Stimulated activated naive CD8-positive, alpha-beta T cell treated with anti-CD3 and anti-CD28 coated beads, Interleukin-15, Interleukin-2, amounts not matched to agents 100 U/mL and 50 U/mL, for 24 hours (primary cell): ENCODE measurements at places on chromosomes 3 and 15.
A peak's percentile ranks its signal among the peaks of the same experiment; 100 is the strongest.

DNA sequence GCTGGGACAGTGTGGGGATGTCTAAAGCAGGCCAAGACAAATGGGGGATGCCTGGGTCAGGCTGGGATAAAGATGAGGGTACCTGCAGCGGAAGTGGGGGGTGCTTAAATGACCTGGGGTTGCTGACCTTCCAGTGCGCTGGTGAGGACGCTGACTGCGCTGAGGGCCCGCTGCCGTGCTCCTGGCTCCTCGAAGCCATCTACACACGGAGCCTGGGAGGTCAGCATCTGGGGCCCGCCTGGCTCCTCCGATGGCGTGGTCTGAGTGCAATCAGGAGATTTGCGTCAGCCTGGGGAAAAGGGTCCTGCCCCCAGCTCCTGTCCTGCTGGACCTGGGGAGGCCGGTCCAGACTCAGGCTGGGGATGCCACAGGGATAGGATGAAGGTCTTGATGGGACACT lies 50.7 kb downstream of the SCN5A start:
- DNase-seq: no peak

- DNase-seq: no peak
Measured at GRCh38 chr3:54304877-54305276, 182.5 kb downstream of the CACNA2D3 start.

- no peak for DNase-seq
Measured at GRCh38 chr3:191641789-191642188, 180.8 kb downstream of the PYDC2 start.

- DNase-seq: peak; percentile 47
Measured at GRCh38 chr15:79007066-79007465, 62.2 kb upstream of the CTSH start.

DNA sequence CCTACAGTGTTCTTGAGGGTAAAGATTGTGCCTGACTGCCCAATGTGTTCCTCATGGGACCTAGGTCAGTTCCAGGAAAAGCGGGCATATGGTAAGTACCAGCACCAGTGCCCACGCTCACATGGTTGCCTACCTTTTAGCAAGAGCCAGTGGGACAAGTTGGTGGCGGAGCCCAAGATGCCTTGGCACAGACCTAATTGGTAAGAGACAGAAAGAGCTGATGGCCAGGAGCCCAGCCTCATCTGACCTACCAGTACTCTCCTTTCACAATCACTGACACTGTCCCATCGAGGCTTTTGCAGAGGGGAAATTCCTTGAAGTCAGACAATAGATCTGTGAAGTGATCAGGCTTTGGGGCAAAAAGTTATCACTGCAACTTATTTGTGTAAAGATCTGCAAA lies 98.4 kb upstream of the BCL6 start:
- no peak for DNase-seq

- DNase-seq: peak; percentile 58
Measured at GRCh38 chr3:52055537-52056351, 627 bp downstream of the DUSP7 start.

- peak; percentile 38 for DNase-seq
Measured at GRCh38 chr3:48561045-48561736, 2.4 kb downstream of the UCN2 start.

GRCh38 chr3:186719945-186720739 lies 3.0 kb downstream of the KNG1 start:
- DNase-seq: no peak

DNA sequence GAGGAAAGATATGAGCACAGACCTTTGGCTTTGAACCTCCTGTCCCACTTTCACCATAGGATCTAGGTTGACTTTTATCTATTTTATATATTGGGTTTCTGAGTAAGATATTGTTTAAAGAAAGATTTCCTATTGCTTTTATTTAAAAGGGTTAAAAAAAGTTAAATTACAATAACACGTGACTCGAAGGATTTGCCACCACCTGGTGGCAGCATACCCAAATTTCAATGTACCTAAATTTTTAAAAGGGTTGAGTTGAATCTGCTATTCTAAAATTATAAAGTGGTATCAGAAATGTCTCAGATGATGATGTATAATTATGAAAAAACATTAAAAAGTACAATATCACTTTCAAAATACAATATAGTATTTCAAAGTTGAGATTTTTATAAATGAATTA lies 368.4 kb downstream of the MECOM start:
- DNase-seq: no peak

GRCh38 chr3:62722344-62722743 lies 152.9 kb downstream of the CADPS start:
- no peak for DNase-seq

DNA sequence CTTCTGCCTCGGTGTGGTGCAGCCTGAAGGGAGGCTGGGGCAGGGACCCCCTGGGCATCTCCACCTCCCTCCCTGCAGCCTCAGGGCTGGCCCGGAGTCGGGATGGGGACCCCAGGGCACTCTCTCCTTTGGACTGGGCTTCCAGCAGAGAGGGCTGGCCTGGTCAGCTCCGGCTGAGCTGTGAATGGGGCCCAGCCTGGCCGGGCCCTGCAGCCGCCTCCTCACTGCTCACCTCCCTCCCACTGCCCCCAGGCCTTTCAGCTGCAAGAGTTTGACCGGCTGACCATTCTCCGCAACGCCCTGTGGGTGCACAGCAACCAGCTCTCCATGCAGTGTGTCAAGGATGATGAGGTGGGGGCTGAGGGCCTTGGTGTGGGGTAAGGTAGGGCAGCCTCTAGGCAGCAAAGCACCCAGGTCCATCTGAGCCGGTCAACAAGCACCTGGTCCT lies 36.0 kb downstream of the PSTPIP1 start:
- DNase-seq: peak; percentile 1

GRCh38 chr3:59425371-59425770 lies 375.5 kb upstream of the CFAP20DC start:
- DNase-seq: no peak

DNA sequence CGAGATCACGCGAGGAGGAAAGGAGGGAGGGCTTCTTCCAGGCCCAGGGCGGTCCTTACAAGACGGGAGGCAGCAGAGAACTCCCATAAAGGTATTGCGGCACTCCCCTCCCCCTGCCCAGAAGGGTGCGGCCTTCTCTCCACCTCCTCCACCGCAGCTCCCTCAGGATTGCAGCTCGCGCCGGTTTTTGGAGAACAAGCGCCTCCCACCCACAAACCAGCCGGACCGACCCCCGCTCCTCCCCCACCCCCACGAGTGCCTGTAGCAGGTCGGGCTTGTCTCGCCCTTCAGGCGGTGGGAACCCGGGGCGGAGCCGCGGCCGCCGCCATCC lies 1.1 kb upstream of the SETD5 start:
- no peak for DNase-seq

- DNase-seq: no peak
Measured at GRCh38 chr3:64901522-64901885, 213.7 kb upstream of the ADAMTS9 start.

GRCh38 chr15:84811151-84811550 lies 6.0 kb upstream of the ALPK3 start:
- DNase-seq: no peak

DNA sequence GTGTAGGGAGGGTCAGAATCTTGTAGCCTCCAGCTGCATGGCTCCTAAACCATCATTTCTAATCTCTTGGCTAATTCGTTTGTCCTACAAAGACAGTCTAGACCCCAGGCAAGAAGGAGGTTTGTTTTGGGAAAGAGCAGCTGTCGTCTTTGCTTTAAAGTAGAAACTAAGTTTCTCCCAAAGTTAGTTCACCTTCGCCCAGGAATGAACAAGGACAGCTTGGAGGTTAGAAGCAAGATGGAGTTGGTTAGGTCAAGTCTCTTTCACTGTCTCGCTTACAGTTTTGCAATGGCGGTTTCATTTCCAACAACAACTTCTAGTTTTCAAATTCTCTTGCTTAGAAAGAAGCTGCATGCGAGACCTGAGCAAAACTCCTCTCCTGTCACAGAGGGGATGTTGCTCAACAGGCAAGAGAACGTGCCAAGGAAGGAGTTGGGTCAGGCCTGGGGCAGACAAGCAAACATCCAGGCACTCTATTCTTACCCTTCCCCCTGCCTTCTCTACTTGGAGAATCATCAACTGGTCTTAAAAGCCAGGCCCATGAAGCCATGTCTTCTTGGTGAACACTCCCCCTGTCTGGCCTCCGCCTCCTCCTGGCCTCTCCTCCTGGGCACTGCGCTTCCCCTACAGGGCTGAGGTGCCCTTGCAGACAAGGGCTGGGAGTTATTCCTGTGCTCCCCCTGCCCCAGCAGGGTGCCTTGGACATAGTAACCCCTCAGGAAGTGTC lies 57.6 kb downstream of the TMEM44 start:
- no peak for DNase-seq

GRCh38 chr3:188352196-188352927 lies 198.4 kb downstream of the LPP start:
- DNase-seq: no peak

DNA sequence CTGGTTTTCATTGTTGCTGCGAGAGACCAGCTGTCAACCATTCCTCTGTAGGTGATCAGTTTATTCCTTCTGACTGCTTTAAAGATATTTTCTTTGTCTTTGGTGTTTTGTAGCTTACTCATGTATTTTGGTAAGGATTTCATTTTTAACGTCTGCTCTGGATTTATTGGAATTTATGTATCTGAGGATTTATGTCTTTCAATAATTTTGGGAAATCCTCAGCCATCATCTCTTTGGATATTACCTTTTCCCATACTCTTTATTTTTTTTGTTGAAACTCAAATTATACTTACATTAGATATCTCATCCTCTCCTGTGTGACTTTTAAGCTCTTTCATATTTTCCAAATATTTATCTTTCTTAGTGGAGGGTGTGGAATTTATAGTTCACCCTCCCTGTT lies 62.7 kb upstream of the COL8A1 start:
- DNase-seq: no peak

DNA sequence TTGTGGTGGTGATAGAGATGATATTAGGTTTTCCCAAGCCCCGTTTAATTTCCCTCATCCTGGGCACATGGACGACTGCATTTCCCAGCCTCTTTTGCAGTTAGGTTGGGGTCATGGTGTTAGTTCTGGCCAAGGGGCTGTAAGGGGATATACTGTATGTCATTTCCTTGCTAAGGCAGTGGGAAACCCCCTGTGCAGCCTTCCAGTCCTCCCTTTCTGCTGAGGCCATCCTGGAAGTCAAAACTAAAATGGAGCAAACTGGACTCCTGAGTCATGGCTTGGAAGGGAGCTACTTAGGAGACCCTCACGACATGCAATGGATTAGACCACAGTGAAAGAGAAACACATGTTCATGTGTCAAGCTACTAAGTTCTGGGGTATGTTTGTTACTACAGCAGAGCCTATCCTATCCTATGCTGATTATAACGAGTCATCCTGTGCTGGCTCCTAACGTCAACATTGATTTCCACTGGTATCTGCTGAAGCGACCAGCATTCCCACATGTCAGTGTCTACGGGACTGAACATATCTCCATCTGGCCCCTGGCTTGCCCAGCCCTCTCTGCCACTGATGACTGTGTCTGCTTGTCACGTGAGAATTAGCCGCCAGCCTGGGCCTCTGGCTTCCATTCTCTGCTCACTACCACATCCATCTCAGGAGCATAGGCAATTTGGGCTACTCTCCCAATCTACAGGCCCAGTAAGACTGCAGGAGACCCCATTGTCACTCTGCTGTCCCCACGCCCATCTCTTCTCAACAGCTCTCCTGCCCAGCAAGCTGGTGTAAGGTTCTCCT lies 85.6 kb upstream of the MEF2A start:
- no peak for DNase-seq

GRCh38 chr3:110436209-110436608 lies 635.4 kb upstream of the NECTIN3 start:
- no peak for DNase-seq

DNA sequence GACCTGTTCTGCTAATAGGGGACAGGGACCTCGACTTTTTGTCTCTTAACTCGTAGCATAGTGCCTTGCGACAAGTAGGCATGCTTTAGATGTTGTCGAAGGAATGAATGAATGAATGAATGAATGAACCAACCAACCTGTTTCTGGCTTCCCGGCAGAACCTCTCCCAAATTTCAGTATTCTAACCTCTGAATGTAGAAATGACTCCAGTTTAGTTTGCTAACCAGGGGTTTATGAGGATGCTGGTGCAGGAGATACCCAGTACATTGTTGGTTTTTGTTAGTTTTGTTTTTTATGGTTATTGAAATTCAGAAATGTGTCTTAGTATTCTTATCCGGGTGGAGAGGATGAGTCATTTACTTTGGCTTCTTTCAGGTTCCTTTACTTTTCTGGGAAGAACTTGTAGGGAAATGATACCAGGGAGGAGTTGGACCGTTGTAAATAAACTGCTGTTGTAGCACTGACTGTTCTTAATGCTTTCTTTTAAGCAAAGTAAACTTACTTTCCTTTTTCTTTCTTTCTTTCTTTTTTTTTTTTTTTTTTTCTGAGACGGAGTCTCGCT lies 29.6 kb upstream of the EHHADH start:
- no peak for DNase-seq

- peak; percentile 13 for DNase-seq
Measured at GRCh38 chr3:8416965-8417364, 84.7 kb upstream of the LMCD1 start.

- DNase-seq: no peak
Measured at GRCh38 chr3:81936817-81937216, 175.4 kb upstream of the GBE1 start.

GRCh38 chr3:45817831-45818522 lies 21.6 kb upstream of the SLC6A20 start:
- no peak for DNase-seq

DNA sequence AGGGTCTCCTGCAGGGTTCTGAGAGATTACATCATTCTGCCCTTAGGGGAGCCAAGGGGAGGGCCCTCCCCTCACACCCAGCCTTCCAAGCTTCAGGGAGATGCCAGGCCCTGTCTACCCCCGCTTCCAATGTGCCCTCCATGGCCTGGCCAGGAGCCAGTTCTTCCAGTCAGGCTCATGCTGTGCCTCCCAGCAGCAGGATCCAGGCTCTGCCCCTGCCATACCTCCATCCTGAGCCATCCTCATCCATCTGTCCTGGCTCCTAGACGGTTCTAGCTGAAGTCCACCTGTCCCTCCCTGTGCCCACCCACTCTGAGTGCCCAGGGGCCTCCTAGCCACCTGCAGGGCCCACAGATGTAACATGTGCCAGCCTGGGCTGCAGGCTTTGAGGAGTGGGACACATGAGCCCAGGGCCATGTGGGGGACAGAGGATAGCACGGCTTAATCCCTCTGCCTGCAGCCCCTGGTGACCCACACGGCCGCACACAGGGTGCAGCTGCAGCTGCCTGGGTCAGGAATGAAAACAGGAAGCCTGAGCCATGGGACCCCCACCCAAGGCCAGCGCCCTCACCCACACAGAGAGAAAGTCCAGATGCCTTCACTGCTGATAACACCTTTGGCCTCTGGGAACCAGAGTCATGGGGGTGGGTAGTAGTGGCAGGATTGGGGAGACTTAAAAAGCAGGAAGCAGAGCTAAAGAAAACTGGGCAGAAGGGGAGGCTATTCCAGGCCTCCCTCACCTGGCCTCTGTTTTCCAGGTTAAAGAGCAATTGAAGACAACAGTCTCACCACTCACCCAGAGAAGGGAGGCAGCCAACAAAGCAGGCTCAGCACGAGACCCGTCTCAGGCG lies 11.8 kb downstream of the PLCD1 start:
- DNase-seq: no peak
